ENCODE measurements at places on chromosomes 13 and 19. TPM values are rescaled to one million over a fixed set of nuclear protein-coding genes. Genes with fewer than 3 reads are reported as not detected.

Gene SIGLEC9
- total RNA-seq, result 0.65 TPM

Gene ABHD8
- 5.0 TPM for total RNA-seq

Gene OR4F17
- not detected for total RNA-seq

Gene OR10H1
- total RNA-seq, result not detected

Gene SHKBP1
- total RNA-seq, result 82.8 TPM

Gene TBC1D4
- total RNA-seq, result 50.4 TPM

Gene CAPS
- total RNA-seq, result 2.8 TPM

Gene CAPN12
- 19.6 TPM for total RNA-seq

Gene SULT2A1
- total RNA-seq, result not detected

Gene IGFL2
- total RNA-seq, result not detected

Gene NLRP7
- total RNA-seq, result not detected

Gene SULT2B1
- total RNA-seq, result not detected

Gene PGLYRP1
- total RNA-seq, result not detected

Gene TECR
- 93.5 TPM for total RNA-seq

Gene PRRG2
- 1.5 TPM for total RNA-seq

Gene SERPINE3
- total RNA-seq, result not detected

Gene POSTN
- total RNA-seq, result not detected

Gene GPR183
- 8.6 TPM for total RNA-seq

Gene CDADC1
- 9.0 TPM for total RNA-seq

Gene MYH14
- total RNA-seq, result not detected

Gene ZNF563
- total RNA-seq, result 7.1 TPM

Gene TTC9B
- not detected for total RNA-seq

Measured in activated CD8-positive, alpha-beta T cell treated with anti-CD3 and anti-CD28 coated beads for 36 hours (primary cell).